ENCODE measurements at places on chromosomes 1 and 21.
A peak's percentile ranks its signal among the peaks of the same experiment; 100 is the strongest.

DNA sequence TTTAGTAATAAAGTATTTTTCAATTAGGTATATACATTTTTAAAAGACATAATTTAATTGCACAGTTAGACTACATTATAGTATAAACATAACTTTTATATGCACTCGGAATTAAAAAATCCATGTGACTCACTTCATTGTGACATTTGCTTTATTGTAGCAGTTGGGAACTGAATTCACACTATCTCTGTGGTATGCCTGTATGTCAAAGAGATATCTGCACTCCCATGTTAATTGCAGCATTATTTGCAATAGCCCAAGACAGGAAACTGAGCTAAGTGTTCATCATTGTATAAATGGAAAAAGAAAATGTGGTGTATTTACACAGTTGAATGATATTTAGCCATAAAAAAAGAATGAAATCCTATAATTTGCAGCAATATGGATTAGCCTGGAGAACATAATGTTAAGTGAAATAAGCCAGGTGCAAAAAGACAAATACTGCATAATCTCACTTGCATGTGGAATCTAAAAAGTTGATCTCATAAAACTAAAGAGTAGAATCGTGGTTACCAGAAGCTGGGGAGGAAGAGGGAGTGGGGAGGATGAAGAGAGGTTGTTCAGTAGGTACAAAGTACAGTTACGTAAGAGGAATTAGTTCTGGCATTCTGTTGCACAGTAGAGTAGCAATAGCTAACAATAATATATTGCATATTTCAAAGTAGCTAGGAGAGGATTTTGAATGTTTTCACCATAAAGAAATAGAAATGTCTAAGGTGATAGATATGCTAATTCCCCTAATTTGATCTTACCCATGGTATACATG is 64.8 kb downstream of the DPT start:
- no peak for DNase-seq

- no peak for DNase-seq
Measured at GRCh38 chr21:36902793-36903192, 63.7 kb downstream of the HLCS start.

DNA sequence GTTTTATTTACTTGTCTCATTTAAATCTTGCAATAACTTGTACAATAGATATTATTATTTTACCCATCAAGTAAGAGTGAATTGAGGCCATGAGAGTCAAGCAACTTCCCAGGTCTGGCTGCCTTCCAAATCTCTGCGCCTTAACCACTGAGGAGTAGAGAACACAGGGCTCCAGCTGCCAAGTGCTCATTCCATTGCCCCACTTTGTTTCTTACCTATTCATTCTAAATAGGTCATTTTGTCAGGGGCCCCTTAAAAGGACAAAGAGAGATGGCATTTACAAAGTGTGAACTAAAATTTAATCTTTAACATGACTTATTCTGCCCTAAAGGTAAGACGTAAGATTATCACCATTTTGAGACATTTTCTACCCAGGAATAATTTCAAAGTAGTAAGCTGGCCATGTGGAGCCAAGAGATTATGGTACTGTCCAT is 3.5 kb downstream of the PPP1R15B start:
- DNase-seq, result peak; percentile 57

- peak; percentile 76 for DNase-seq
Measured at GRCh38 chr1:58067082-58067481, 479.4 kb downstream of the OMA1 start.

DNA sequence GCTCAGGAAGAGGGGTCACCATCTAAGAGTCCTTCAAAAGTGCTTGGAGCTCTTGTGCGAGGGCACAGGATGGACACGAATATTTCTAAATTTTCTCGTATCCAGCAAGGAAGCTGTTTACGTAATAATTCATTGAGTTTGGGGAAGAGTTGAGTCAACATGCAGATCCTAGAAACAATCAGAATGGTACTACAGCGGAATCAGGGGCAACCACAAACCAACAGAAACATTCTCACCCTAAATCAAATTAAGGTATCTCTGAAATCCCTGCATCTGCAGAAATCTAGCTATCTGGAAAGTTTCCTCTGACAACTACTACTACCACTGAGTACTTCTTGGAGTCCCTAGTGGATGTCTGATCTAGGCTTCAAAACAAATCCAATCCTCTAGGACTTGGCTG is 352.4 kb downstream of the LTN1 start:
- DNase-seq, result no peak

- DNase-seq, result peak; percentile 50
Measured at GRCh38 chr1:23751050-23751814, 8.0 kb downstream of the ELOA start.

DNA sequence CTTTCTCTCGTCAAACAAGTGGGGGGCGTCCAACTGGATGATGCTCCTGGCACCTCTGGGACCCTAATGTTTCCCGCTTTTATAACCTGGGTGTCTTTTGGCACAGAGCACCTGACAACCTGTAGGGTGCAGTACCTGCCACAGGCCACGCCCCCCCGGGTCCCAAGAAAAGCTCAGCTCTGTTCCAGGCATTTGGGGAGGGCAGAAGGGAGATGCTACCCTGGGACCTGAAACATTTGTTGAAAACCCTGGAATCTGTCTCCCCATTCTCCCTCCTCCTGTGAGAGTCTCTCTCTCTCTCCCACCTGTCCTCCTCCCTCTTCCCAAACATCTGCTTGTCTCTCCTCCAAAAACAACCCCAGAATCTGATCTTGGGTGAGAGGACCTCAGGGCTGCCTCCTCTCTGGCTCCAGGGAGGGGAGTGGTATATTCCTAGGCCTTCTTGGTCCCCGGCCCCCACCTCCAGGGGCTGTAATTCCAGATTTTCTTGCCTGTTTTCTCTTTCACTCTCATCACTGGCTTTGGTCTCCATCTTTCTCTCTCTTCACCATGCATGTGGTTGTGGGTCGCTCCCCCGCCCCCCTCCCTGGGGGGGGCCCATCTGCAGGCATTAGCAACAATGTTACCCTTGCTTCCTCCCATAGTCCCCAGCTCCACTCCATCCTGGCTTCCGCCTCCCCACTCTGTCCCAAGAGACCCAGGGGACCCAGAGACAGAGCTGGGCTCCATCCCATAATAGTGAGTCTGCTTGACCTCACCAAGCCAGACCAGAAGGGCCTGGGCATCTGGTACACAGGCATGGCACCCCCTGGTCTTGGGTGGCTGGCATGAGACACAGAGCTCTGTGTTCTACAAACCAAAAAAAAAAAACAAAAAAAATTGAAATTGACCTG is 4.1 kb downstream of the AHDC1 start:
- DNase-seq, result peak; percentile 28

DNA sequence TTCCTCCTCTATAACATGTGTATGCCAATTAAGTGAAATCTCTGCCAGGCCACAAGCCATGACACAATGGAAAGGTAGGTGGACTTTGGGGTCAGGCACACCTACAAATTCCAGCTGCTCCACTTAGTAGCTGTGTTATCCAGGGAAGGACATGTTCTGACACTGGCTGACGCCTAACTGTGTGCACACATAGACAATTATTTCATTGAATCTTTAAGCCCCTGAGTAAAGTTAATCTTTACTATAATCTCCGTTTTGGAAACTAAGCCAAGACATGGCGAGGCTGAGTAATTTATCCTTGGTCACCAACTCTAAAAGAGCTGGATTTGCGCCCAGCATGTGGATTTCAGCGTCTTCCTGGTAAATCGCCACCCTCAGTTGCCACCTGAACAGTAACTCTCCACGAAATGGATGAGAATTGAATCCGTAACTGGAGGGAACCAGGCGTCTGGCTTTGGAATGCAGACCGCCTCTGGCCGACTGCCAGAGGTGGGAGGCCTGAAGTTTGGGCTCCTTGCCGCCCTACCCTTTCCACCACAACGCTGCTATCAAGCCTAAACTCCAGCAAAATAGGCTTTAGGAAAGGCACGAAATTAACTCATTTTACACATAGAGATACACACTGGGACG is 888 bp upstream of the SNRPE start:
- DNase-seq, result peak; percentile 66

- DNase-seq, result no peak
Measured at GRCh38 chr21:25788677-25789076, 53.9 kb downstream of the GABPA start.

Data from Calu3 (cell line).